EH (cell line): ENCODE measurements at places on chromosomes 12 and 14.

- peak; percentile 72 for DNase-seq
Measured at GRCh38 chr12:47967461-47968321, 4.3 kb downstream of the TMEM106C start.

DNA sequence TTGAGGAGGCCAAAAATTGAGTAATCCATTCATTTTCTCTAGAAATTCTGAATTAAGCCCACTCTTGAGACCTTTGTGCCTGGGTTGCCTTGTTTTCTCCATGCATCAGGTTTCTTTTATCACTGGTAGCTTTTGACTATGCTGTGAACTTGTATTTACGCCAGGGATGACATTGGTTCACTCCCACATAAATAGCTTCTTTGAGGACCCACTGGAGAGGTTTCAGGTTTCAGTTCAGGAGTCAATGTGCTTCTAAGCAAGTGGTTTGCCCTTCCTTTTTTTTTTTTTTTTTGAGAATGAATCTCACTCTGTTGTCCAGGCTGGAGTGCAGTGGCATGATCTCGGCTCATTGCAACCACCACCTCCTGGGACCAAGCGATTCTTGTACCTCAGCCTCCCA, 10.2 kb upstream of the SLC17A8 start:
- DNase-seq: peak; percentile 21

GRCh38 chr12:123474485-123475245, 16.7 kb downstream of the SNRNP35 start:
- no peak for DNase-seq

DNA sequence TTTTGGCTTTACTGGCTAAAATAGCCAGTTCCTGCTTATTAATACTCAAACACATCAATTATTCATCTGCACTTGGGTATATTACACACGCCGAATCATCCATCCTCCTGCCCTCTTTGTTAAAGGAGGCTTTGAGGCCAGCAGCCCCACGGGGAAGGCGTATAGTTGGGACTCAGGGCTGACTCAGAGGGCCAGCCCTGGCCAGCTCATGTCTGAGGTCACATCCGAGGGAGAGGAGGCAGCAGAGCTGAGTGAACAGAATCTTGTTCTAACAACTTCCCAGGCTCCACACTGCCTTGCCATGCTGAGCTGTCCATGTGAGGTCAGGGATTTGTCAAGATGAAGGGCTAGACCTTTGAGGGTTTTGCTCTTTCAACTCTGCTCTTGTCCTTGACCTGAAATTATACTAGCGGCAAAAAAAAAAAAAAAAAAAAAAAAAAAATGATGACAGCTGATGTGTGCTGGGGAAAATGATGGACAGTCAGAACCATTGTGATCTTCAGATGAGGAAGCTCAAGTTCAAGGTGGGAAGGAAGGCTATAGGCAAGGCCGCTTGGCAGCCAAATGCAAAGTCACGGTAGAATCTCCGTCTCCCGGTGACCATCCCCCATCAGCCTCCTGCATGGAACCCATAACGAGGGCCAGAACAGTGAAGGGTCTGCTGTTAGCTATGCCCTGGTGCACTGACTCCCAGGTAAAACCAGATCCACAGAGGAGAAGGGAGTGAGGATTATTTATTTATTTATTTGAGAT, 12.5 kb upstream of the MARK3 start:
- DNase-seq: peak; percentile 93
